Uterus (tissue), 4 donors: ENCODE measurements at places on chromosomes 4 and X. TPM values are rescaled to one million over a fixed set of nuclear protein-coding genes. Genes with fewer than 3 reads are reported as not detected.

DNA sequence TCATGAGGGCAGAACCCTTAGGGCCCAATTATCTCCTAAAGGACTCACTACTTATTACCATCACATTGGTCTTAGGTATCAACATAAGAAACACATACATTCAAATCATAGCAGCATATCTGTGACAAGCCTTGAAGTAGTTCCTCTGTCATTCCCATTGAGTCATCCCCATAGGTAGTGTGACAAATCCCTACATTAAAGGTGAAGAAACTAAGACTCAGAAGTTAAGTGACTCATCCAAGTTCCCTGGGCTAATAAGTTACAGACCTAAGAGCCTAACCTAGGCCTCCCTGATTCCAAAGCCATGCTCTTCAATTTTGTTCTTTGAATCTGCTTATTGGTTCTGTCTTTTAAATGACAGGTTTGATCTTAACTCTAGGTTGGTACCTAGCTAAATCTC, 58.2 kb downstream of the CD38 start:
- DNase-seq = no peak

- DNase-seq = no peak
These were observed 375.2 kb downstream of the MAGEE1 start for GRCh38 chrX:76802708-76803107.

DNA sequence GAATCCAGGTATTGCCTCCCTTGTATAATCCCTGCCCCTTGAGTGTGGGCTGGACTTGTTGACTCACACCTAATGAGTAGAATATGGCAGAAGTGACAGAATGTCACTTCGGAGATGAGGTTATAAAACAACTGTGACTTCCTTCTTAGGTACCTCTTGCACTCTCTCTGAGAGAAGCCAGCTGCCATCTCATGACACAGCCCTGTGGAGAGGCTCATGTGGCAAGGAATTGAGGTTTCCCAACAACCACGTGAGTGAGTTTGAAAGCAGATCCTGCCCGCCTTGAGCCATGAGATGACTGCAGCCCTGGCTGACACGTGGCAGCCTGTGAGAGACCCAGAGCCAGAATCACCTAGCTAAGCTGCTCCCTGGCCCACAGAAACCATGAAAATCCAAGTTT, 13.5 kb downstream of the ASB11 start:
- DNase-seq = no peak

GRCh38 chrX:15418707-15419181, 34.5 kb upstream of the VEGFD start:
- no peak for DNase-seq

DNA sequence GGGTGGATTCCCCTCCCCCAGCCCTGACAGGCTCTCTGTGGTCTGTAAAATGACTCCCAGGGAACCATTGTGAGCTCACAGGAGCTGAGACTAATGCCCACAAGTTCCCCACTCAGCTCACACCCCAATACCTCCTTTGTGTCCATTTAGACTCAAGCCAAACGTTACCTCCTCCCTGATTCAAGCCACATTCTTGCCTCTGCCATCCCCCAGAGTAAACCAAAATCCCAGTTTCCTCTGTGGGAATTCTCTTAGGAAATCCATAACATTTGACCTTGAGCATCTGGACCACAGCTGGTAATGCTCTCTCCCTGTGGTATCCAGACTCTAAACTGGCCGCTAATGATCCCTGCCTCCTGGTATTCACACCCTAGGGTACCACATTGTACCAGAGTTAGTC, 26.3 kb upstream of the KDM5C start:
- no peak for DNase-seq

GRCh38 chr4:22607382-22607781, 85.4 kb upstream of the GBA3 start:
- no peak for DNase-seq

DNA sequence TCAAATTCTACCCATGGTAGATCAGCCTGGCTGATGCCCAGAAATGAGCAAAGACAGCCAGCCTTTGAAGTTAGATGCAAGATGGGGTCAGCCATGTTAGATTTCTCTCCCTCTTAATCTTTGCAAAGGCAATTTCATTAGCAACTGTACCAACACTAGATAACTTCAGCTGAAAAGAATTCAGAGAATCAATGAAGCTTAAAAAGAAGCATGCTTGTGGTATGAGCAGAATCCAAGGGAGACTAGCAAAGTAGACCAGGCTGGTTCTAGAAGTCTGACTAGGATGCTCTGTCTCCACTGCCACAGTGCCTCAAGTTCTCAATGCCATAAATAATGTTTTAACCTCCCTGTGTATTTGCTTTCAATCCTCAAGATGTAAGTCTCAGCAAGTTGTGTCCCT, 247.3 kb downstream of the SLC7A11 start:
- DNase-seq = no peak

GRCh38 chrX:24846550-24847150, 152.9 kb downstream of the POLA1 start:
- peak; percentile 22 for DNase-seq

GRCh38 chr4:42412251-42412650, 15.0 kb downstream of the SHISA3 start:
- no peak for DNase-seq

DNA sequence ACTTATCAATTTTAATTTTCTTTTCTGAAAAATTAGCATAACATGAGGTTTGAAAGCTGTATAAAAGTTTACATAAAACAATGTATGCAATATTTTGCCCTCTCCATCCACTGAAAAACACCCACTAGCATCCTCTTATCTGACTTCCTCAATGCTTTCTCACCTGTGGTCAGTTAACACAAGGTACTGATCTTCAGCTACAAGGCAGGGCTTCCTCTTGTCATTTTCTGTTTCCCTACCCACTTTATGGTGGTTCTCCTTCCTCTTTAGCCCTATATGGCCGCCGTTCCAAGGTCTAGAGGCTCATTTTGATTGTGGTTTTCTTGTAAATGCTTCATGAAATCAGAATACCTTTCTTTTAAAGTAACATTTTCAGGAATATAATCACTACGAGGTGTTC, 618.6 kb upstream of the CPEB2 start:
- no peak for DNase-seq

DNA sequence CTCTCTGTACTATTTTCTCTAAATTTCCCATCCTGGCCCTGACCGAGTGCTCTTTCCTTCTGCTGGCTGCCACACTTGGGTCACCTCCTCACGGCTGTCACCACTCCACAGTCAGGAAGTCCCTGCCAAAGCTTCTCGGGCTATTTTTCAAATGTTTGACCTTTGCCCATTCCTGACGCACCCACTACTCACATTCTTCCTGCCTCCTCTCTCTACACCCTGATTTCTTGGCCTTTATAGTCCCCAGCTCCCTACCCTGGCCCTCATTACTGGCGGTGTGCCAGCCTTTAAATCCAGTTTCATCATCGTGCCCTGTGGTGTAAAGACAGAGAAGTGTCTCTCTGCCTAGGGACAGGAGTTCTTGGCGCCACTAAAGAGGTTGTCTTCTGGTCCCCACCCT, 46.4 kb upstream of the GATB start:
- DNase-seq = no peak

The AP1S2 gene
- total RNA-seq = 71.2 TPM

The RBMXL3 gene
- total RNA-seq = not detected

The NPY2R gene
- total RNA-seq = not detected

The HMX1 gene
- total RNA-seq = not detected

The MAPK10 gene
- 90.7 TPM for total RNA-seq

The SHISA3 gene
- total RNA-seq = 0.37 TPM

The PHOX2B gene
- total RNA-seq = not detected

The FAM9A gene
- not detected for total RNA-seq

The CPZ gene
- 8.9 TPM for total RNA-seq

The TGIF2LX gene
- not detected for total RNA-seq

The TEC gene
- total RNA-seq = 2.9 TPM
